IPS DF 6.9 (cell line): ENCODE measurements at places on chromosomes 4 and X.

DNA sequence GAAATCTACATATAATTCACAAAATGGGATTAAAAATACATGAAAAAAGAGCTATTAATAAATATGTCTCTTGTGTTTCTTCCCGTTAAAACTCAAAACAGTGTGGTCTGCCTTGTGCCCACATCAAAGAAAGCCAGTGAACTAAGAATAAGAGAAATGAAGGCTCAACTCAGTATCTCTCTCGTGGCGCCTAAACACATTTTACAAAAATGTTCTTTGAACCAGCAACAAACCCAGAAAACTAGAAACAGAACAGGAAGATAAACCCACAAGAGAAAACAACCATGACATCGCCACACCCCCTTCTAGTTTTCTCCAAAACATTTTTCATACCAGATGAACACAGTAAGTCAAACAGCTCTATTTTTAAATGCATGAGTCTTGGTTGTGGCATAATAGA is 130.1 kb downstream of the DCHS2 start:
- no peak for DNase-seq

DNA sequence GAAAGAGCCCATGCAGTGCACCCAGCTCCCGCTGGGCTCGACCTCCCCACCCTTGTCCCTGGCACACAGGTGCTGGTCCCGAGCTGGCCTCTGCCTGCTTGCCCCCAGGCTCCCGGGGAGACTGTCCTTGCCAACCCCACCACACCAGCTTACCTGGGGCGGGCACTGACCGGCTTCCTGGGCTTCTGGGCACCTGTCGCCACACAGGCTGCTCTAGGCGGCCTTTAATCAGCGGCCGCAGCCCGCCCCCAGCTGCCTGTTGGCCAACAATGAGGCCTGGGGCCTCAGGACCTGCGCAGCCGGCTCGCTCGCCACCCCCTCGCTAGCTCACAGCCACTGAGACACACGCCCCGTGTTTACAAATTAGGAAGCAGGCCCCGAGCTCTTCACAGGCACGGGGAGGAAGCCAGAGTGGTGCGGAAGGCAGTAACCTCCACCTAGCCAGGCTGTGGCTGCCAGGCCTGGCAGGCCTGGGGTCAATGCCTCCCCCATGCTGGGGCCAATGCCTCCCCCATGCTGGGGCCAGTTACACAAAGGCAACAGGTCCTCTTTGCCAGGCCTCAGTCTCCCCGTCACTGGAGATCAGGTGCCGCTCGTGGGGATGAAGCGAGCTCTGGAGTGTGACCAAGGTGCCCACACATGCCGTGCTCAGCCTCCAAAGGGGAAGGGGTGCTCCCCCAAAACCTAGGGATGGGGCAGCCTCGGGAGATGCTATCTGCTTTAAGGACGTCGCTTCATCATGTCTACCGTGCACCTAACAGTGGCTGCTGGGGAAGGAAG is at the start of gene TREX2:
Gene TREX2 (minus strand): TSS at position 201 of the 780 bp plus-strand sequence. CDS start 626 bp downstream, outside the sequence.
- DNase-seq: no peak

- no peak for DNase-seq
Observed at GRCh38 chr4:25656031-25656430, 380 bp downstream of the SLC34A2 start.

- no peak for DNase-seq
Observed at GRCh38 chr4:146178126-146178525, 2.6 kb downstream of the LSM6 start.

DNA sequence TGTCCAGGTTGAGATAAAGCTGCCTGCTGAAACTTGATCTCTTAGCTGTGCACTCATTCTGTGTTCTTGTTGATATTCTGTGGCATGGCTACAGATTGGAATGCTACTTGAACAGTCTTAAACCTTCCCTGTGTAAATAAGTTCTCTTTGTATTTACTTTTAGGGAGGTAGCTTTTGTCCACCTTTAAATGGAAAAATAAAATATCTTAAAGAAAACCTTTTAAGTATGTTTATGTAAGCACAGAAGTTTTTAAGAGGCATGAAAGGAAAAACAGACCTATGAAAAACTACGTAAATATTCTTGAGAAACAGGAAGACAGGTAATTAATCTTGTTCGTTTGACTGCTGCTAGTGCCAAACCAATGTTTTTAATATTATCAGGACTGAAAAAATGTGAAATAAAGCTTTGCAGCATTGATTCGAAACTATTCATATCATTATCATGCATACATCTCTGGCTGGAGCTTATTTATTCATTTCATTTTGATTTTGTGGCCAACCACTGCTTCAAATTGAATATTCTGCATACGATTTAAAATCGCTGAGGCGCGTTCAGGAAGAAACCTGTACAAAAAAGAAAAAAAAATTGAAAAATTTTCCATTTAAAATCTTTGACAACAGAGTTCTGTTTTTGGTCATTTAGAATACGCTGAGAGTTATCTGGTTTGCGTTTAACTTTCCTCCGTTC is 17.8 kb downstream of the HSD17B13 start:
- no peak for DNase-seq

DNA sequence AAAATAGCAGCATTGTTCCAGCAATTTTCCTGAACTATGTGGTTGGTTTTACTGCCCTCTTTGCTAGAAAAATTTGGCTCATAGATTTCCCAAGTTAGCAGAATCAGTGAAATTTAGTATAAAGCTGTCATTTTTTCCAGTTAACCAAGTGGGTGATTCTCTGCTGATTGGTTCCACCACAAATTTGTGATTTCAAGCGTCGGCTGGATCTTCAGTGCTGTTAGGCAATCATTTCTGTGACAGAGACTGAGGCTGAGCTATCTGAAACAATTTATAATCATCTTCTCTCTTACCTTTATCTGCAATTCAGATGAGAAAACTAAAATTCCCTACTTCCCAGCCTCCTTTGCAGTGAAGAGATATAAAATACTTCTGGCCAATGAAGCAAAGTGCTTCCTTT is 68.6 kb upstream of the OTUD4 start:
- DNase-seq: no peak

- no peak for DNase-seq
Observed at GRCh38 chr4:1232661-1233621, 16.0 kb downstream of the CTBP1 start.

GRCh38 chrX:19791562-19791961 is 95.8 kb downstream of the SH3KBP1 start:
- DNase-seq: no peak

GRCh38 chr4:174865418-174865985 is 36.5 kb upstream of the GLRA3 start:
- no peak for DNase-seq

GRCh38 chr4:166293556-166293955 is 420.5 kb downstream of the TLL1 start:
- DNase-seq: no peak

- no peak for DNase-seq
Observed at GRCh38 chr4:140012688-140013486, 141.1 kb downstream of the MAML3 start.

GRCh38 chr4:108396900-108397497 is 223.4 kb upstream of the RPL34 start:
- DNase-seq: no peak

DNA sequence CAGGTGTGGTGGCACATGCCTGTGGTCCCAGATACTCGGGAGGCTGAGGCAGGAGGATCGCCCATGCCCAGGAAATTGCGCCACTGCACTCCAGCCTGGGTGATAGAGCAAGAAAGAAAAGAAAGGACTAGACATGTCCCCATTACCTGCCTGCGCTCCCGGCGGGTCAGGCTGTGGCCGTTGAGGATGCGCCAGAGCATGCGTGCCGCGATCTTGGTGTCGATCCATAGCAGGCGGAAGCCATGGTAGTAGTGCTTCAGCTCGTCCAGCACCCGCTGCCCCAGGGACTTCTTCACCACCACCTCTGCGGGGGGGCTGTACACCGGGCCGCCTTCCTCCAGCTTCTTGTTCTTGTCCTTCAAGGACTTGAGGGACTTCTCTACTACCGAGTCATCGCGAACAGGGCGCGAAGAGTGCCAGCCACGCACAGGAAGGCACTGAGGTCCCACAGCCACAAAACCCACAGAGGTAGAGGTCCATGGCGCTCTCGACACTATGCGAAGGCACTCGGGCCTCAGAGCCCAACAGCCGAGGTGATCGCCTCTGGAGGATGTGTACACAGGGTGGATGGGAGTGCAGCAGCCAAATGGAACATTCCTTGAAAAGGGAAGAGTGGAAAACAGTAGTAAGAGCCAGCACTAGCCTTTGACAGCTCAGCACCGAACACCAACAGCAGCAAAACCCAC is 14.6 kb downstream of the LETM1 start:
- DNase-seq: no peak

- DNase-seq: no peak
Observed at GRCh38 chr4:42616572-42616971, 40.3 kb downstream of the ATP8A1 start.

DNA sequence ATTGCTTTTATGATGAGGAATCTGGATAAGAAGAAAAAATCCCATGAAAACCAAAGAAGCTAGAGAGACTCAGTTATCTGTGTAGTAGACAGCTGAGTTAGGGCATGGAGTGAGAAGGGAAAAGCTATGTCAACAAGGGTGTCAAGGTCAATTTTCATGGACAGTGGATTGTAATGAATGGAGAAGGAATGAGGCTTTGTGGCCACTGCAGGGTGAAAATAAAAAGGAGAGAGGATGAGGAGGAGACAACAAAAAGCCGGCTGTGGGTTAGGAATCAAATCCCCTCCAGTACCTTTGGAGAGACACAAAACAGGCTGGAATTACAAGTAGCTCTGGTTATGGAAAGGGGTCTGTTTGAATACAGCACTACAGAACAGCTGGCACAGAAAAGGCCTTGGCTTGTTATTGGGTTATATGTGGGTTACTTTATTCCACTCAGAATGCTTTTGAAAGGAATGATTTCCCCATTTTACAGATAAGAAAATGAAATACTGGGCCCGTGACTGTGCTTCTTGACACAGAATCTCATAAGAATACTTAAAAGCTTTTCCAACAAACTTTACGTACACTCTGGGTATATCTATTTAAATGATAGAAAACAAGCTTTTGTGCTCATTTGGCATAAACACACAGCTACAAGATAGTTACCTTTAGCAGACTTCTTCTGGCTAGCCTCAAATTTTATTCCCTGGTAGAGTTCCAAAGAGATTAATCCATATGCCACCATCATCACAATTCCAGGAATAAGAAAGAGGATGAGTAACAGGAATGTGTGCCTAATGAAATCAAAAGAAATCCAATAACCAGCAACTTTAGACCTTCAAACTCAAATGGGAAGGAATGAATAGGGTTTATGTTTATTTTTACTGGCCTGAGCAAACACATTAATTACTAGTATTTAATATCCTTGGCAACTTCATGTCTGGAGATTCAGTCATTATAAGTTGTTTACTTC is 7.5 kb downstream of the CCKAR start:
- no peak for DNase-seq

DNA sequence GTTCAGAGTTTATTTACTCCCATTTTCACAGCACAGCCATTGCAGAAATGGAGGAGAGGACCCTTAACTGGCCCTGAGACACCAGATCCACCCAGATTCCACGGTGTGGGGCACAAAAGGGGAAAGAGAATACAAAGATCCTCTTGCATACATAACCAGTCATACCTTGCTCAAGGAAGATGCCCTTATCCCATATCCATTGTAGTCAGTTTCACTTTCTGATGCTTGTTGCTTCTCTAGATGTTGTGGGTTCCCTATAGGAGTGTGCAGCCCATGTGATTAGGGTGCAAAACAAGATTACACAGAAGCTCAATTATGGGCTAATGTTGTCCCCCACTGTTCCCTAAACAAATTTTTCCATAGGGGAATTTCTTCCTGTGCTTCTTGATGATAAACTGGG is 1309.0 kb upstream of the PABPC4L start:
- no peak for DNase-seq

DNA sequence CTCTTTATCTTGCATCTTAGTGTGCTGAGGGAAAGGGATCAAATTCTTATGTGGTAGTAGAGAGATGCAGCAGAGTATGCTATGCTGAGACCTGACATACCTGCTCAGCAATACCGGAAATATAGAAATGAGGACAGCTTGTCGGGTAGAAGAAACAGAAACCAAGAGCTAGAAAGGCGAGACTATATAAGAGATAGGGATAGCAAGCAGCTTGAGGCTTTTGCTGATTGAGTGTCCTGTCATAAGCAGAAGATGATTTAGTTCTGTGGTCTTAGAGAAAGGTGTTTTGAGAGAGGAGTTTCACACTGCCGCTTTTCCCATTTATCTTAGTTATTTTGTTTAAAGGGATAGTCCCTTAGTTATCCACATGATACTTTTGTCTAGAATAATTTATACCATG is 31.7 kb downstream of the USP9X start:
- DNase-seq: no peak

GRCh38 chr4:100311181-100311580 is 120.9 kb upstream of the DDIT4L start:
- peak; percentile 9 for DNase-seq

GRCh38 chrX:138745196-138745595 is 33.7 kb upstream of the FGF13 start:
- no peak for DNase-seq

- DNase-seq: no peak
Observed at GRCh38 chr4:168812806-168813205, 197.2 kb downstream of the CBR4 start.

- DNase-seq: no peak
Observed at GRCh38 chr4:165872461-165873297, at the start of gene TLL1. Gene TLL1, plus strand, starts transcription at chr4:165873237. Its CDS starts 668 bp downstream, at chr4:165873905.

DNA sequence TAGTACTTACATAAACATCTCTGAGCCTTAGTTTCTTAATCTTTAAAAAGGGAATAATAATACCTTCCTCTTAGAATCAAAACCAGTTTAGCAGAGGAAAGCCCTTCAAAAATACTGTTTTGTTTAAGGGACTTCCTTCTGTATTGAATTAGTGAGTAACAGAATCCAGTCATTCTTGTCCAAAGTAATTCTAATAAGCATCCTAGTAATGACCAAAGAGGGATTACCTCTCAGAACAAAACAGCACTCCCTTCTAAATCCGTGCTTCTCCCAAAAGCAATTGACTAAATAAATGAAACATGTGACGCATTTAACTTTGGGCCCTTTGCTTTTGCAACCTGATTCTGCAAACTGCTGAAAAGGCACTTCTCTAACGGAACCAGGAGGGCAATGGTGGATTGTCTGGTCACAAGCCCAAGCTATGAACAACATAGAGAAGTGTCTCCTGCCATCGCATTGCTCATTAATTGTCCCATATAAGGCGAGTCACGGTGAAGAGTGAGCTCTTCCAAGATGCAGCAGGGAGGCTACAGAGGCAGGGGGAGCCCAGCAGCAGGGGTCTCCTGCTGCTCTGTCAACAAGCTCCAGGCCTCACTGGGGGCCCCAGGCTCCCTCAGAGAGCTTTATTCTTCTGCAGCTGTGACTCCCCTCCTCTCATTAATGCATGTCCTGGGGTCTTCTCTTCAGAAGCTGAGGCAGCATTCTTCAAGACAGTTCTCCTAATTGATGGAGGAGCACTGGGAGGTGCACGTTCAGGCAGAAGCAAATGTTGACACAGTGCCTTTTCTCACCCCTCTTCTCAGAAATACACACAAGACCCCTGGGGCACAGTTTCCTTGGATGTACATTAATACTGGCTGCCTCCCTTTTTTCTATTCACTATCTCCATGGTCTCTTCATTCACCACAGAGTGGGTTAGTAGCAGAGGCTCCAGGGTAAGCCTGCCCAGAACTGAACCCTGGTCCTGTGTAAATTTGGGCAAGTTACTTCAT is 419.6 kb upstream of the RASGEF1B start:
- no peak for DNase-seq

- no peak for DNase-seq
Observed at GRCh38 chr4:154516318-154517029, 24.9 kb upstream of the DCHS2 start.

GRCh38 chr4:32890398-32890797 is 2170.2 kb downstream of the PCDH7 start:
- DNase-seq: no peak

- DNase-seq: no peak
Observed at GRCh38 chr4:47526281-47526680, 41.2 kb downstream of the ATP10D start.

- DNase-seq: no peak
Observed at GRCh38 chrX:153475271-153475670, 4.9 kb upstream of the HAUS7 start.
